ENCODE measurements at places on chromosomes 7 and 10.
A peak's percentile ranks its signal among the peaks of the same experiment; 100 is the strongest.

DNA sequence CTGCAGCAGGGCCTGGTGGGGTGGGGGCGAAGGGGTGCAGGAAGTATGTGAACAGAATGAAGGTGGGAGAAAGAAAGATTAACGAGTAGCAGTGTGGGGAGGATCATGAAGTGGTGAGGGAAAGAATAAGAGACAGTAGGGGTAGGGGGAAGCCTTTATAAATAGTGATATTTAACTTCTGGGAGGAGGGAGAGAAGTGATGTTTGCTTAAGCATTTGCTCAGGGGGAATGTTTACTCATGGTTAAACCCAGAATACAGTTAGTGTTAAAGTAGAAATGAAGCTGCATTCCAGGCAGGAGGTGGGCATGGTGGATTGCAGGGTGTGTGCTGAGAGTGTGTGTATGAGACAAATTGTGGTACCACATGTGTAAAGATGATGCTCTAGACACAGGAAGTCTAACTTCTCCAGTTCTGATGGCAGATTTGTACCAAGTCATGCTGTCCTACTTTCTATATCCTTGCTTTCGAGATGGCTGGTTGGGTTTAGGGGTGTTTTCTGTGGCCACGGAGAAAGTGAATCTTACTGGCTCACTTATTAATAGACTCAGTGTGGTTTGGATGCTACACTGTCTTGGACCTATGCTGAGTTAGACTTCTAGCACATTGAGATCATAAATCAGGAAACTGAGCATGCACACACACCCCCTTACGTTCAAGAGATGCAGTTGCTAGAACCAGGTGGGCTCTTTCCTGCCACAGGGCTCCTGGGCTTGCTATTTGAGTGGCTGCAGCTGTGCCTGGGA is 10.6 kb upstream of the DNMBP start:
- DNase-seq, result no peak

- no peak for DNase-seq
Measured at GRCh38 chr10:101894742-101895141, 51.1 kb upstream of the KCNIP2 start.

DNA sequence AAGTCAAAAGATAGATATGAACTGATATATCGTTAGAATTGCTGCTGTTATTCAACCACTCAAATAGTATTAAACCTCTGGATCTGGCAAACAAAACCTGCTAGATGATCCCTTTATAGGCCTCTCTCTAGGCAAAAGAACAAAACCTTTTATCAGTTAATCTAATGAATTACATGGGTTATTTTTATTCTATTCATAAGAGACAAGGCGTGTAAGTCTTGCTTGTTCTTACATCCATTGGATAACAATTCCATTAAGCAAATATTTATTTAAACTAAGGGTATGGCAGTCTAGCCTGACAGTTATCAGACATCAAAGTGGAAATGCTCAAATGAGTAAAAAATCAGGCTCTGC is 16.6 kb upstream of the ADRB1 start:
- no peak for DNase-seq

DNA sequence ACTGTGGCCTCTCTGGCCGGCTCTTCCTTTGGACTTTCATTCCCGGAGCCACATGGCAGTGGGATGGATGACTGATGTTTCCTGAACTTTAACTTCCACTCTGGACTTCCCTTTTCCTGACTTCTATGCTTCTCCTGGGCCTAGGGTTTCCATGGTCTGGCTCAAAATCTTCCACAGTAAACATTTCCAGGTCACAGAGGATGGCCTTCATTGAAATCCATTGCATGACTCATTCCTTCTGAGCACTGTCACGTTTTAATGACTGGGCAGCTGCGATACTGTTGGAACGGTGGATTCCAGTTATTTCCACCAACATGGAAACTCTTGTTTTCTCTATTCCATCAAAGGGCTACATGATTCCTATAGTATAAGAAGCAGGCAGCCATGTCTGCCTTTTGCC is 24.4 kb upstream of the ZNF273 start:
- DNase-seq, result no peak

- DNase-seq, result no peak
Measured at GRCh38 chr10:69736886-69737641, 64.6 kb upstream of the COL13A1 start.

DNA sequence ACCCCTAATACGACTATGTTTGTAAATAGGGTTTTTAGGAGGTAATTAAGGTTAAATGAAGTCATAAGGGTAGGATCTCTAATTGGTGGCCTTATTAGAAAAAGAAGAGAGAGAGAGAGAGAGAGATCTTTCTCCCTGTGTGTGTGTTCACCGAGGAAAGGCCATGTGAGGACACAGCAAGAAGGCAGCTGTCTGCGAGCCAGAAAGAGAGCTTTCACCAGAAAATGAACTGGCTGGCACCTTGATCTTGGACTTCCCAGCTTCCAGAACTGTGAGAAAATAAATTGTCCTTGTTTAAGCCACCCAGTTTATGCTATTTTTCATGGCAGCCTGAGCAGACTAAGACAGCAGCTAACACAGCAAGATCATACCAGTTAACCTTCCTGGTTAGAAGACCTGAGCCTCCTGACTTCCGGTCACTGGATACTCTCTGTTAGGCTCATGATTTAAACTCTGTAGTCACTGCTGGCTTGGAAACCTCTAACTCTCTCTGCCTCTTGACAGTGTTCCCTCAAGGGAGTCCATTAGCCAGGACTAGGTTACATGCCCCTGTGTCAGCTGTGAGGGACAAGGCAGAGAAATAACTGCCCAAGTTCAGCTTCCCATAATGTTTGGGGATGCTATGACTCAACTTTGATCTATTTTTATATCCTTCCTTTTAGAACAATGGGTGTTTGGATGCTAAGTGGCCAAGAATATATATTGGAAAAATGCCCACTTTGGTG is 102.3 kb downstream of the DYNC1I1 start:
- no peak for DNase-seq

DNA sequence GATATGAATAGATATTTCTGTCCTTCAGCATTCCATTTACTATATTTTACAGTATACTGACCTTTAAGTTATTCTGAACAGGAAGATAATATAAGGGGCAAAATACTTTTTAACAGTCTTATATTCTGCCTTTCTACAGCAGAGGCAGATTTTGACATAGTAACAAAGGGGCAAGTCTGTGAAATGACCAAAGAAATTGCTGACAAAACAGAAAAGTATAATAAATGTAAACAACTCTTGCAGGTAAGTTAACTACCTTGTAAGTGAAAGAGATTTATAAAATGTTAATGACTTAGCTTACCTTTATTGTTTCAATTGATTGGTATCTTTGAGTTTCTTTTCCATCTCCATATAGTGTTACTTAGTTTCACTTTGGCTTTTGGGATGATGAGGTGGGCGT is 56.0 kb downstream of the TAX1BP1 start:
- DNase-seq, result no peak

GRCh38 chr7:148856891-148857290 is 27.2 kb downstream of the EZH2 start:
- no peak for DNase-seq

- DNase-seq, result no peak
Measured at GRCh38 chr7:134772401-134772800, 7.0 kb upstream of the CALD1 start.

DNA sequence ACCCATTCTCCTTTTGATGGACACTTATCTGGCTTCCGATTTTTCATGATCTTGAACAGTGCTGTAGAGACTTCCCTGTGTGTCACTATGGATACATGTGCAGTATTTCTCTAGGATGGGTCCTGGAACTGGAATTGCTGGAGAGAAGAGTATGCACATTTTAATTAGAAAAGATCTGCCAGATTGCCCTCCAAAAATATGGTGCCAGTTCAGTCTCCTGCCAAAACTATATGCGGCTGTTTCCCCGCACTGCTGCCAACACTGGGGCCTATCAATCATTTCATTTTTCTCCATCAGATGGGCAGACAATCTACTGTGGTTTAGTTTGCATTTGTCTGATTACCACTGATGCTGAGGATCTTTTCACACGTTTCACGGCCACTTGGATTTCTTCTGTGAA is 105.0 kb downstream of the SH2D4B start:
- no peak for DNase-seq

- DNase-seq, result no peak
Measured at GRCh38 chr7:109864230-109864629, 1226.7 kb upstream of the LRRN3 start.

GRCh38 chr10:75862935-75863334 is 431.5 kb downstream of the LRMDA start:
- no peak for DNase-seq

- peak; percentile 55 for DNase-seq
Measured at GRCh38 chr7:2717293-2718261, 29.6 kb downstream of the AMZ1 start.

- DNase-seq, result no peak
Measured at GRCh38 chr10:85280014-85280413, 951.6 kb downstream of the CCSER2 start.

GRCh38 chr10:70779088-70779487 is 6.1 kb downstream of the TBATA start:
- DNase-seq, result no peak

DNA sequence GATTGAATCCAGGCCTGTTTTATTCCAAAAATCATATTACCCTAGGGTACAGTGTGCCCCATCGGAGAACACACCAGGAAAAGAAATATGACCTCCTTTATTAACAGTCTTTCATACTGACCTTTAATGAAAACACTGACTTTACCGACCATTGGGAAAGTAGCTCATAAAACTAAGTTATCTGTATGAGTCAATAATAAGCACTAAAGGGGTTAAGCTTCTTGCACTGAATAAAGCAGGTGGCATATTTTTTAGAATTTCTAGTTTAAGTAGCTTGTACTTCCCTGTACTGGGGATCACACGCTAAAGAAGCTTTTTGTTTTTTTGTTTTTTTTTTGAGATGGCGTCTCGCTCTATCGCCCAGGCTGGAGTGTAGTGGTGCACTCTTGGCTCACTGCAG is 199.8 kb downstream of the FAM107B start:
- no peak for DNase-seq

DNA sequence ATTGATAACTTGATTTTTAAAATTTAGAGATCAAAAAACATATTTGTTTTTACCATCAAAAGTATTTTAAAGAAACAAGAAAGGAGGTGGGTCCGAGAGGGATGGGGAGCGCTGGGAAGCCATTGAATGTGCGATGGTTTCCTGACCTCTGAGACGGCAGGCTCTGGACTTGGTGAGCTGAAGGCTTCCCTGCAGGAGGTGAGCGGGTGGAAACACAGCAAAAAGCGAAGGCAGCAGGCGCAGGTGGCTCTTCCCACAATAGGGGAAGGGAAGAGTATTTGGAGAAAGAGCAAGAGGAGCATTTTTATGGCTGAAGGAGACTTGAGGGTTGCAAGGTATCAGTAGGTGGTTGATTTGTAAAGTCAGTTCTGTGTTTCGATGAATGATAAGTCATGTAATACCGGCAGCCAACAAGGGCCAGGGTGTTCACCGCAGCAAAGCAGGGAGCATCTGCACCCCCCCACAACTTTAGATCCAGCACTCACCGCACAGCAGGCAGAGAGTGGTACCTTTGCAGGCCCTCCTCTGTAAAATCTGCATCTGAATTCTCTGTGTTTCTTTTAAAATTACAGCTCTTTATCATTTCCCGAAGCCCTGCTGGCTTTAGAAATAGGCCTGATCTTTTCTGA is 10.5 kb downstream of the C10orf53 start:
- no peak for DNase-seq

DNA sequence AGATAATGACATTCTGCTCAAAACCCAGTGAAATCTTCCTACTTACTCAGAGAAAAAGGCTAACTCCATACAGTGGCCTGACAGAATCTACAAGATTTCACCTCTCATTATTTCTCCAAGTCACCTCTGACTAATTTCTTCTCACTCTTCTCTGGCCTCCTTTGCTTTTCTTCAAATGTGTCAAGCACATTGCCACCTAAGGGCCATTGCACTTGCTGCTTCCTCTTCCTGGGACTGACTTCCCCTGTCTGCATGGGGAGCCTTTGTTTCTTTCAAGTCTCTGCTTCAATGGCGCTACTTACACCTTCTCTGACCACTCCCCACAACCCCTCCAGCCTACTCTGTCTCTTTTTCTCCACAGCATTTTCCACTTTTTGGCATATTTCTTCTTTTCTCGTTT is 36.0 kb downstream of the PRTFDC1 start:
- DNase-seq, result no peak

DNA sequence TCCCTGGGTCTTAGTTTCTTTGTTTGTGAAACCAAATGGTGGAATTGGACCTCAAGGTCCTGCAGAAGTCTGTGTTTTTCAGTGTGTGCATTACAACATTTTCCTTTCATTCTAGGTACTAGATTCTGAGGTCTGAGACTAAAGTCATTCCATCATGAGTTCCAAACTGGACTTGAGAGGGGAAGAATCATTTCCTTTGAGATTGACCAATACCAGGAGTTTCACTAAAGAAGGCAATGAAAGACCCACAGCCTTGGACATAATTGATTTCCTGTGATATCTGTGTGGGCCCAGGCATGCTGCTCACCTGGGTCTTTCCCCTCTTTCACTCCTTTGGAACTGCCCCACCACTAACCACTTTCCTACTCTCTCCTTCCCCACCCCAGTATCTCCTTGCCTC is 18.2 kb downstream of the TAS2R41 start:
- DNase-seq, result no peak

DNA sequence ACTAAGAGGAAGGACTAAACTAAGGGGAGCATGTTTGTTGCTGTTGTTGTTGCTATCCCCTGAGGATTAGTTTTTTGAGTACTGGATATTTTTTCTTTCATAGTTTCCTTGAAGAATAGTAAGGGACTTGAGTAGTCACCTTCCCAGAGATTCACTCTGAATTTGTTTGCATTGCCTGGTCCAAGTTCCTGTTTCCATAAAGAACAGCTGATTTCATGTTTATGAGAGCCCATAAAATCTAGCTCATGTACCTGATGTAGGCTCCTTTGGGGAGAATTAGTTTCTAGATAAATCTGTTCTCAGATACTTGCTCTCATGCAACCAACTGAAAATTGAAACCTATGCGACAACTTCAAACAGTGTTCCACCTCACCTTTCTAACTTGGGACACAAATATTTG is 464.4 kb upstream of the MBL2 start:
- no peak for DNase-seq

DNA sequence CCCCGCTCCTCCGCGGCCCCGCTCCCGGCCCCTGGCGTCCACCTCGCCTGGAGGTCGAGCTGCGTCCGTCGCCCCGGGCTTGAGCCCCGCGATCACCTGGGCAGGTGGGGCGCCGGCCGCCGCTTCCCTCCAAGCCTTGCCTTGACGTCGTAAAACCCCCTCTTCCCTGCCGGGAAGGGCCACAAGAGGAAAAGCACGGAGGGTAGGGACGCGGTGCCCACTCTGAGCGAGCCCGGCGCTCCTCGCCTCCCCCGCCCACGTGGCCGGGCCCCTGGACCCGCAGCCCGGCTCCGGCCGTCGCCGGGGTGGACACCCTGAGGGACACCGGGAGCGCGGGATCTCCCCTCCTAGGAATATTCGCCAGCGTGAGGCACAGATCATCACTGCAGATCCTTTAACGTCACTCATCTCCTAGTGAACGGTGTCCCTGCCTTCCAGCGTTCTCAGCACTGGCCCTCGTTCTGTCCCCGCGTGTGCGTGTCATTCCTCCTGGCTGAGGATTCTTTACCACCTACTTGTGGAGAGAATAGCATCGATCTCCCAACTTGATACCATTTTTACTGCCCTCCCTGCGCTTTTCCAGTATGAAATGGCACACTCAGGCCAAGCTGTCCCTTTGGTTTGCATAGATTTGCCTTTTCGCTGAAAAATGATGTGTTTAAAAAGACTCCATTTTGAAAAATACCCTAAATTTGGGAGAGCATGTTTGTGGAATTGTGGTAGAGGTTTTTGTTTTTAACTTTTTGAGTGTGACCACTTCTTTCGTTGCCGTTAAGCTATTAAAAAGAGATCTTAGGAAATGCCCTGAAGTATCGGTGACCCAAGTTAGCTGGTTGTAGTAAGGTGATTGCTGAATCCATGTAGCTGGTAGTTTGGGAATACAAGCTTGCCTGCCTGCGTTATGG is 649 bp downstream of the ACTR3B start:
- DNase-seq, result peak; percentile 30

GRCh38 chr10:28169525-28169924 is 133.3 kb downstream of the MPP7 start:
- no peak for DNase-seq

Measured in CD4-positive, alpha-beta T cell treated with Interleukin-6 for 4 hours (primary cell).